ENCODE measurements at places on chromosomes 4 and X.

- DNase-seq: no peak
Observed at GRCh38 chr4:53682196-53682595, 90.9 kb upstream of the LNX1 start.

- DNase-seq: no peak
Observed at GRCh38 chr4:113212613-113213012, 163.2 kb downstream of the ANK2 start.

- DNase-seq: no peak
Observed at GRCh38 chrX:108437349-108438109, 693 bp downstream of the COL4A6 start.

- no peak for DNase-seq
Observed at GRCh38 chrX:148784137-148784536, 283.7 kb downstream of the AFF2 start.

- no peak for DNase-seq
Observed at GRCh38 chr4:81678801-81679200, 207.1 kb upstream of the RASGEF1B start.

- DNase-seq: no peak
Observed at GRCh38 chr4:147707892-147708672, 23.8 kb upstream of the ARHGAP10 start.

DNA sequence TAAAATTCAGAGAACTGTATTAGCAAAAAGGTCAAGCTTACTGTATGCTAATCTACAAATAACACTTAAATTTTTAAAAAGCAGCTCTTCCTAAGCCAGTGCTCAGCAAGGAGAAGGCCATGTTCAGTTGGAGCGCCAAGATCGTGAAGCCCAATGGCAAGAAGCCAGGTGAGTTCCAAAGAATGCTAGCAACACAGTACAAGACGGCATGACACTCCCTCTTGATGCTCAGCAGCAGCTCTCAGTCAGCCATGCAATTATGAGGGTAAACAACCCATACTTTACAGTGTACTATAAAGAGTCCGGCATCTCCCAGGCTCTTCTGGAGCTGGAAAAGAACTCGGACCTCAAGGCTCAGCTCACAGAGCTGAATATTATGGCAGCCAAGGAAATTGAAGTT, 34.9 kb downstream of the STX18 start:
- DNase-seq: no peak

GRCh38 chr4:136831553-136831952, 700.7 kb downstream of the PCDH18 start:
- no peak for DNase-seq

DNA sequence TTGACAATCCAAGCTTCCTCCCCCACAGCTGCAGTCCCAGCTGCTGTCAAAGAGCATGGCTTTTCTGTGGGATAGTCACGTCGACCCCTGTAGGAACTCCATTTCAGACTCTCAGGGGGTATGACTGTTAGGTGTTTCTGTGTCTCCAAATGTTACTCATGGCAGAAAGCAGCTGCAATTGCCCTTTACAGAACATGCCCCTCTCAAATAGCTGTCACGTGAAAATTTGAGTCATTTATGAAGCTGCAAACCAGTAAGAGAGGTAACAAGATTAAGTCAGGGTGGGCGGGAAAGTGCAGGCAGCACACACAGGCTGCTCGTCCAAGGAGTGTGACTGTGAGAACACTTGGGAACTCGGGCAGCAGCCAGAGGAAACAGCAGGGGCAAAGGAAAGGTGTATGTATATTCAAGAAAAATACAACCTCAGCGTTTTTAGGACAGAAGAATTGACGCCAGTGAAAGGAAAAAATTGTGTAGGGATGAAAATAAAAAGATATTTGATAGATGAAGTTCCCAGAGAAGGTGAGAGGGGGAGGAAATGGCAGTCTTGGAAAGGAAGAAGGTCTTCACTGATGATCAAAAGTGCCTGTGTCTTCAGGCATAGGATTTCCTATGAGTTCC, 66.5 kb upstream of the TMEM184C start:
- DNase-seq: no peak

- DNase-seq: no peak
Observed at GRCh38 chr4:82360298-82361177, 13.3 kb downstream of the HNRNPD start.

GRCh38 chr4:26023203-26023972, 109.4 kb downstream of the SMIM20 start:
- DNase-seq: no peak

DNA sequence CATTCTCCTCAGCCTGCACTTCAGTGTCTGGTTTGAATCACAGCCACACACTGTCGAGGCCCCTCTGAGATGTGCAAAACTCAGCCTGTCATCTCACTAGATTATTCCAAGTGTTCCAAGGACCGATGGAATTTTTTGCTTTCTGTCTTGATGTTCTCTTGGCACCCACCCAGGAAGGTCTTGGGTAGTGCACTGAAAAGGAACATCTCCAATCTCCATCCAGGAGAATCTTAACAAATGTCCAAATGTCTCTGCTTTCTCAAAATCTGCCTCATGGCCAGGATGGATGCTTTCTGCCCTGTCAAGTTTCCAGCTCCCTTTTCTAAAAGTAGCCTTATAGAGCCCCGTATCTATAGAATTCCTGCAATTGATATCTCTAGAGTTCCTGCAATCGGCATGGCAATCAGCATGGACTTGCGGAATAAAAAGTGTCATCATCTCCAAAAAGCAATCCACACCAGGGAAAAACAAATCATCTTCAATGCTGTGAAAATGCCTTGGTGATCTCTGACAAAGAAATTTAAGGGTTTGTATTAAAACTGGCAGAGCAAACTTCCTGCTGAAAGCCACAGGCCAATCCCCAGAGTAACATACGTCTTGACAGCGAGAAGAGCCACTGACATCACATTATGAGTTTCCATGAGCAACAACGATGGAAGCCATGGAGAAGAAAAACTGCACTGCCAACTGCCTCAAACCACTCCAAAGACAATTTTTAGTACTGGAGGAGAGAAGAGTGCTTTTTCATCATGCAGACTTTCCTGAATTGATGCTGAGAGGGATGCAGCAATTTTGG, 215.3 kb upstream of the FAM9B start:
- DNase-seq: no peak

DNA sequence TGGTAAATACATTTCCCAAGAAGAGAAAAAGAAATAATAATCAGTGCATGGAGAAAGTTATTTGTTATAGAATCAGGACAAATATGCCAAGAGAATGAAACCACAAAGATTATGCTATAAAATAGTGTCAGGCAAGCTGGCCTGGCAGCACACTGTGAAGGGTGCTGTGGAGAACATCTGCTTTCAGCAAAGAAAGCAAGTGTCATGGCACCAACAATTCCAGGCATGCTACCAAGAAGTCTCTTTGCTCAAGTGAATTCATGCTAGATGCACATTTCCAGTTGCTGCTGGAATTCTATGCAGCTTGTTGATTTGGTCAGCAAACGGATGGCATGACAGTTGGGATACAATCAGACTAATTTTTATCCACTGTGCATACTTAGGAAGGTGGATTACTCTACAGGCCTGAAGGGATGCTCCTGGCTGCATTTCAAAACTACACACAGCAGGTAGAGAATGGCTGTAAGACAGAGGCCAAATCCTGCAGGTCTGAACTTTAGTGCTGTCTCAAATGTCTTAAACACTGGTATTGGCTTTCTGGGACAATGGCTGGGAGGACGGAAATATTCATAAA, 154.6 kb upstream of the FAT1 start:
- DNase-seq: no peak

DNA sequence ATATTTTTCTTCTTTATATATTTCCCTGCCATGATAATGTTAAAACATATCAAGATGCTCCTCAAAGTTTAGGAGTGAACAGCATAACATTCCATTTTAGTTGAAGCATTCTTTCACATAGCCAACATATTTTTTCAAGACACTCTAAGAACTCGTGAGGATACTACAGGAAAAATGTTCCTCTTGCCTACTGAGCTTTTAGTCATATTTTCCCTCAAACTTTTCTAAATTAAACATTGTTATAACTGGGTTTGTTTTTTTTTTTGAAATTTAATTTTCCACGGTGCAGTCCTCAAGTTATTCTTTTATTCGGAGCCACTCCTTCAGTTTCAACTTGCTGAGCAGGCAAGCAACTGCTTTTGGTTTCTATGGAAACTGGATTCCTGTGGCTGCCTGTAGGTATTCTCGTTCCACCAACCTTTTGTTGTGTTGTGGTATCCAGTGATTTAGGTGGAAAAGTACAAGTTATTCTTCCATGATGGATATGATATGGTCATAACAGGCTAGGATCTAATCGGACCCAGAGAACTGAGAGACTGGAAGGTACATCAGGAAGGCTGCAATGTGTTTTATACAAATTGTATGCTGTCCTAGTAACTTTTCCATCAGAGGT, 248.0 kb downstream of the TRIML1 start:
- DNase-seq: no peak

DNA sequence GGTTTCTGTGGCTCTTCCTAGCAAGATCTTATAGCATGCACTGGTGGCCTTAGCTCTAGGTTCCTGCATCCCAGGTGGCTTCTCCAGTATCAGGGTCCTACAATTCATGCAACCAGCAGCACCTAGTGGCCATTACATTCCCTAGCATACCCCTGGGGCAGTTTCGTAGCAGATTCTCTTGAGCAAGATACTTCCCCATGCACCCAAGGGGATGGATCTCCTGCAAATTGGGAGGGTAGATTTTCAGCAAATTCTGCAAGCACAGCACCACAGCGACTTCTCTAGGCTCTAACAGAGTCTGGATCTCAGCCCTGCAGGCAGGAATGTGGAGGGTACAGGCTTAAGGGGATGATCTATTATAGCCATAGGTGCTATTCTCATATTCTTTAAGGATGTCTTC, 13.1 kb upstream of the SLC9B1 start:
- DNase-seq: peak; percentile 73

GRCh38 chr4:1470816-1471442, 64.7 kb upstream of the NKX1-1 start:
- DNase-seq: no peak

DNA sequence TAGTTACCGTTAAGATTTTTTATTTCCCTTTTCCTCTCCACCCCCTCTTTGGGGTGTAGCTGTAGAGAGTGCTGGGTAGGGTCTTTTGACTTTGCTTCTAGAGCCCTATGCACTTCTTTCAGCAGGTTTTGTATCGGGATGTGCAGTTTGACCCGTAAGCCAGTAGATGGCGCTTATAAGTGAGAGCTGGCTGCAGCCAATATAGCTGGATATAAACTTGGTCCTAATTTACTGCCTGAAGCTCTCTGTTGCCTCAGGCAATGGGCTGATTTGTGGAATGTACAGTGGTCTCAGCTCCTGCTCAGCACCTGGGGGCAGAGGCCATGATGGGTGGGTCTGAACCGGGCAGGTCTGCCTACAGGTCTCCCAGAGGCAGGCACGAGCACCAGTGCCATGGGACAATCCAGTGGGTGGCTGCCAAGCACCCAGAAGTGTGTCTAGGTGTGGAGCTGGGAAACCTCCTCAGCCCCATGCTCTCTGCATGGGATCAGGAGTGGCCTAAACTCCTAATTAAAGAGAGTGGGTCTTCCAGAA, 146.5 kb downstream of the SPANXN1 start:
- no peak for DNase-seq

GRCh38 chr4:24172406-24172805, 282.6 kb upstream of the PPARGC1A start:
- DNase-seq: no peak

GRCh38 chr4:184344899-184345572, 127.4 kb upstream of the ENPP6 start:
- DNase-seq: no peak

DNA sequence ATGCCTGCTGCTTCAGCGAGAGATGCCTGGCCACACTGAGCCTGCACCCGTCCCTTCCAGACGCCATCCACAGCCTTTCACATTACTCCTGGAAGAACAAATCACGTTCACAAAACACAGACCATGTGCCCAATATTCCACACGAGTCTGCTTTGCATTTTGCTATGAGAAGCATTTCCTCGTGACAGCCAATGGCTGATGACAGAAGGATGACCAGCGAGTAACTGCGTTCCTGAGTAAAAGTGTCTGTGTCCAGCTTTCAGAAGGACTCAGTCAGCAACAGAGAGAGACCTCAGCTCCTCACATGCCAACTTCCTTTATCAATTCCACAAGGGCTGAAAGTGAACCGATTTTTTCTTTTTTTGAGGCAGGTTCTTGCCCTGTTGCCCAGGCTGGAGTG, 19.5 kb downstream of the NAT8L start:
- no peak for DNase-seq

DNA sequence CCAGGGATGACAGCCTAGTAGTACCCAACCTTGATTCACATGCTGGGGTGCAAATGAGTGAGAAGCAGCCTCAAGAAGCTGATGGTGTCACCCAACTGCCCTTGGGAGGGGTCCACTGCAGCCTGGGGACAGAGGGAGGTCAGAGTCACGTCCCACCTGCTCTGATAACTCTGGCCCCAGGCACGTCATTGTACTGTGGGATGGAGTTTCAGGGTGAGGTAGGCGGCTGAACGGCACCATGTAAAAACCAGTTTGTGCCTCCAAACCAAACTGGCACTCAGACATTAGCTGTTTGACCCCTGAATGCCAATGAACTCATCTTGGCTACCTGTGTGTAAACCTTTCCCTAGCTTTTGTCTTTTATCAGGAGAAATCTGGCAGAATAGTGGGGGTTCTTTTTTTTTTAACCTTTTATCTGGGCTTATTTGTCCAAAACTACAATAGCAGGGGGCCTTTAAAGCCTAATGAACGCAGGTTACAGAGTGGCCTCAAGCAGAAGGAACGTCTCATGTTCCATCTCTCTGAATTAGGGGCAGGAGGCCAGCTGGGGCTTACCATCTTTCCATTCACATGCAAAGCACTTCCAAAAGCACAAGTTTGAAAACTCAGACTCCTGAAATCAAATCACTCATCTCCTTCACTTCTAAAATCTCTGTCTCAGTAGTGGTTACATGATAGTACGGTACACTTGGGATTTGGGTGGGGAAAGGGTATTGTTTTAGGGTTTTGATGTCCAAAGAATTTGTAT, 89.4 kb downstream of the IRF2 start:
- DNase-seq: no peak
